ENCODE measurements at places on chromosomes 5 and 9. TPM values are rescaled to one million over a fixed set of nuclear protein-coding genes. Genes with fewer than 3 reads are reported as not detected.

- no peaks in the 10 kb centered on the region for H3K4me1 ChIP-seq
- no peaks in the 10 kb centered on the region for H3K36me3 ChIP-seq
- no peak for DNase-seq
- no peaks in the 10 kb centered on the region for H3K27me3 ChIP-seq
- no peak overlapping the region for H3K27ac ChIP-seq
Measured at GRCh38 chr9:8778356-8778755, 978.8 kb upstream of the DMAC1 start.

DNA sequence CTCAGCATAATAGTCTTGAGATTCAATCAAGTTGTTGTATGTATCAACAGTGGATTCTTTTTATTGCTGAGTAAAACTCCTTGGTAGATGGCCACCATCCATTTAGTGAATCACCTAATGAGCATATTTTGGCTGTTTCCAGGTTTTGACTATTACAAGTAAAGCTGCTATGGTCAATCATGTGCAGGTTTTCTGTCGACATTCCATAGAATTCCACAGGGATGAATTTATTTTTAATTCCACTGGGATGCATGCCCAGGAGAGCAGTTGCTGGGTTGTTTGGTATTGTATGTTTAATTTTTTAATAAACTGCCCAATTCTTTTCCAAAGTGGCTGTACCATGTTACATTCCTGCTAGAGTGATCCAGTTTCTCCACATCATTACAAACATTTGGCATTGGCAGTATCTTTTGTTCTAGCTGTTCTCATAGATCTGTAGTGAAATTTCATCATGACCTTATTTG is 10.5 kb upstream of the S1PR3 start:
- no peak for DNase-seq
- H3K27me3 ChIP-seq = no peaks in the 10 kb centered on the region
- H3K4me1 ChIP-seq = no peaks in the 10 kb centered on the region
- H3K4me3 ChIP-seq = no peak overlapping the region
- no peak overlapping the region for H3K27ac ChIP-seq

- no peaks in the 10 kb centered on the region for H3K27me3 ChIP-seq
- DNase-seq = peak; percentile 46
- no peaks in the 10 kb centered on the region for H3K36me3 ChIP-seq
- peak overlapping the region; percentile 60 for H3K27ac ChIP-seq
- H3K4me1 ChIP-seq = peaks cover 8% of the 10 kb centered on the region
Measured at GRCh38 chr9:124242331-124243194, 15.2 kb upstream of the NEK6 start.

DNA sequence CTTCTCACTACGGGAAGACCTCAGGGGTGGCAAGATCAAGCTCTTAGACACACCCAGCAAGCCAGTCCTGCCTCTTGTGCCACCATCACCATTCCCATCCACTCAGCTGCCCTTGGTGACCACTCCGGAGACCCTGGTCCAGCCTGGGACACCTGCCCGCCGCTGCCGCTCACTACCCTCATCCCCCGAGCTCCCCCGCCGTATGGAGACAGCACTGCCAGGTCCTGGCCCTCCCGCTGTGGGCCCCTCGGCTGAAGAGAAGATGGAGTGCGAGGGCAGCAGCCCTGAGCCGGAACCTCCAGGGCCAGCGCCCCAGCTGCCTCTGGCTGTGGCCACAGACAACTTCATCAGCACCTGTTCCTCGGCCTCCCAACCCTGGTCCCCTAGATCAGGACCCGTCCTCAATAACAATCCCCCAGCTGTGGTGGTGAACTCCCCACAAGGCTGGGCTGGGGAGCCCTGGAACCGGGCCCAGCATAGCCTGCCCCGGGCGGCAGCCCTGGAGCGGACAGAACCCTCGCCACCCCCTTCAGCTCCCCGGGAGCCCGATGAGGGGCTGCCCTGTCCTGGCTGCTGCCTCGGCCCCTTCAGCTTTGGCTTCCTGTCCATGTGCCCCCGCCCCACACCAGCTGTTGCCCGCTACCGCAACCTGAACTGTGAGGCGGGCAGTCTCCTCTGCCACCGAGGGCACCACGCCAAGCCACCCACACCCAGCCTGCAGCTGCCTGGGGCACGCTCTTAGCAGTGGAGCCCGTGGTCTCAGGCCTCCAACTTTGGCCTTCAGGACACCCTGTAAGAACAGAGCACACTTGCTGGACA is 4.1 kb downstream of the TESK1 start:
- H3K27me3 ChIP-seq = no peaks in the 10 kb centered on the region
- no peak for DNase-seq
- no peak overlapping the region for H3K4me3 ChIP-seq

DNA sequence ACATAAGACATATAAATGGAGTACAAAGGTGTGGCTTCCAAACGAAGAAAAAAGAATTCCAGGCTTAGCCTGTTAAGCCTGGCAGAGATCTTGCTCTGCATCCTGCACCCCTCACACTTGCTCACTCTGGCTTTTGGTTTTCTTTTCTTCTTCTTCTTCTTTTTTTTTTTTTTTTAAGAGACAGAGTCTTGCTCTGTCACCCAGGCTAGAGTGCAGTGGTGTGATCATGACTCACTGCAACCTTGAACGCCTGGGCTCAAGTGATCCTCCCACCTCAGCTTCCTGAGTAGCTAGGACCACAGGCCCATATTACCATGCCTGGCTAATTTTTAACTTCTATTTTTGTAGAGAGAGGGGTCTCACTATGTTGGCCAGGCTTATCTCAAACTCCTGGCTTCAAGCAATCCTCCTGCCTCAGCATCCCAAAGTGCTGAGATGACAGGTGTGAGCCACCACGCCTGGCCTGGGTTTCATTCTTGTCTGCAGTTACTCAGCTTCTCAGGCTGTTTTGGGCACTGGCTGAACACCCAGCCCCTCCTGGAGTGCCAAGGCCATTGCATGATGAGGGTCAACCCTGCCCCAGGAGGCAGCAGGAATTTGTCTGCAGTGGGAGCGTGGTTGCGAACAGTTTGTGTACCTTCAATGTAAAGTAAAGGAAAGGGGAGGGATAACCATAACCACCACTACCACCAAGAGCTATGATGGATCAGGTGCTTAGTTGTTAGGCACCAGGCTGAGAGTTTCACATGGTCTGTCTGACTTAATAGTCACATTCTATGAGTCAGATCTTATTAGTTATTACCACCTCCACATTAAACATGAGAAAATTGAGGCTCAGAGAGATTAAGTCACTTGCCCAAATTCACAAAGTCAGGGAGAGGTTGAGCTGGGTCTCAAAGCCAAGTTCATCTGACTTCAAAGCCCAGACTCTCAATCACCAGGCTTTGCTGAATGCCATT is 219.2 kb upstream of the PANK3 start:
- H3K4me1 ChIP-seq = no peaks in the 10 kb centered on the region
- no peaks in the 10 kb centered on the region for H3K36me3 ChIP-seq
- no peaks in the 10 kb centered on the region for H3K27me3 ChIP-seq

DNA sequence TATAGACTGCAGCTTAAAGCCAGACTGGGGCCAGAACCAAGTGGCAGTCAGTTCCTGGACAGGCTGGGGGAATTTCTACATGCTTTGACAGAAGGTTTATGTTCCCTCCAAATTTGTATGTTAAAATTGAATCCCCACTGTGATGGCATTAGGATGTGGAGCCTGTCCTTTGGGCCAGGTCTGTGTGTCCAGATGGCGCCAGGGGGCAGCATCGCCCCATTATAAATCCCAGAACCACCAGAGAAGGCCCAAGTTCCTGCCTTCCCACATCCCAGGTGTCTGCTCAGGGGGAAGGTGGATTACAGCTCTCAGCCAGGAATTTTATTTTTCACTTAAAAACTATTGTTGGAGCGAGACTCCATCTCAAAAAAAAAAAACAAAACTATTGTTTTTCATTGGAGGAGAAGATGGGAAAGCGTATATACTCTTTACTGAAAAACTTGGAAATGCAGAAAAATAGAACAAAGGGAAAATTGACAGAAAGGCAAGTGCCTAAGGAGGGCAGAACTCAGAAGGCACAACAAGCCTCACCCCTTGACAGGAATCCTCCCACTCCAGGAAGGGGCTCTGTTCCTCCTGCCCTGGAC is 5.0 kb downstream of the IL3 start:
- peak; percentile 49 for DNase-seq
- H3K27ac ChIP-seq = no peak overlapping the region
- no peaks in the 10 kb centered on the region for H3K36me3 ChIP-seq
- H3K4me1 ChIP-seq = no peaks in the 10 kb centered on the region
- no peaks in the 10 kb centered on the region for H3K27me3 ChIP-seq

- peaks cover 30% of the 10 kb centered on the region for H3K4me1 ChIP-seq
- no peak overlapping the region for H3K27ac ChIP-seq
- no peaks in the 10 kb centered on the region for H3K36me3 ChIP-seq
- no peak for DNase-seq
Measured at GRCh38 chr5:132389585-132390286, 20.2 kb downstream of the SLC22A5 start.

DNA sequence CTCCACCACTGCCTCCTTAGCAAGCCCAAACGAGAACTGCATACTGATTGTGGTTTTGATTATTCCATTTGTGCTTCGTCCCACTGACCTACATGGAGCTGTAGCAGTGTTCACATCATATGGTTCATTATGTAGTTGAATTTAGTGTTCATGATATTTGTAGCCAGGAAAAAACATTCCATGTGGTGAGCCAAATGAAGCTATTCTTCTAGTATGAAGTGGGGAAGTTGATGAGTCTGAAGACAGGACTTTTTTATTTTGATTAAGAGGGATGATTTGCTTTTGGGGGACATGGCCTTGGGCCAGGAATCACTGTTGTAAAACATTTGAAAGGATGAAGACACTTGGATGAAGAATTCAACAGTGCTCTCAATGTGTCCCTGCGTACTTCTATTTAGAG is 192.9 kb upstream of the SLC27A6 start:
- no peaks in the 10 kb centered on the region for H3K27me3 ChIP-seq
- no peak overlapping the region for H3K4me3 ChIP-seq
- H3K27ac ChIP-seq = no peak overlapping the region
- H3K36me3 ChIP-seq = no peaks in the 10 kb centered on the region
- no peak for DNase-seq

- no peaks in the 10 kb centered on the region for H3K36me3 ChIP-seq
- no peaks in the 10 kb centered on the region for H3K27me3 ChIP-seq
- H3K4me3 ChIP-seq = no peak overlapping the region
- H3K4me1 ChIP-seq = no peaks in the 10 kb centered on the region
- DNase-seq = no peak
- no peak overlapping the region for H3K27ac ChIP-seq
Measured at GRCh38 chr5:93378073-93378472, 202.9 kb downstream of the NR2F1-AS1 start.

DNA sequence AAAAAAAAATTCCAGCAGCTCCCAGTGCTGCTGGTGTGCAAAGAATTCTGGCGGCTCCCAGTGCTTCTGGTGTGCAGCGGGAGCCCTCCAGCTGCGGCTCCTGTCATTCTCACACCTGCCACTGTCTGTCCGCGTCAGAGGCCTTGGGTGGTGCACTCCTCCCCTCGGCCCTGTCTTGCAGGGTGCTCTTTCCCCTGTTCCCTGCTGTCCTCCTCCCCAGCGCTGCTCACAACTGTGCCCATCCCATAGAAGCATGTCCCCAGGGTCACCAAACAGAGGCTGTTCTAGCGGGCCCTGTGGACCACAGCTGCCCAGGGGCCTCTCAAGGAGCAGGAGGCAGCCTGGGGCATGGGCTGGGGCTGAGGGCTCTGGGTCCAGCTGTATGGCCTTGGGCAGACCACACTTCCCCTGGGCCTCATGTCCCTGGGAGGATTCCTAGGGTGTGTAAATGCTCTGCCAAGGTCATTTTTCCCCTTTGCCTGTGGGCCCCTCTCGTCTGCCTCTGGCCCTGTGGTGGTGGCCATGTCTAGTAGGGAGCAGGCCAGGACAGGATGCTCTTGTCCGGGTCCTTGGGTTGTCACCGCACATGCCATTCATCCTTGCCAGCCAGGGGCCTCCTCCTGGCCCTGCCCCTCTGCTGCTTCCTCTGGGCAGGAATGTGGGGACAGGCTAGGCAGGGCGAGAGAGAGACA is 68.2 kb downstream of the PHF2 start:
- no peak overlapping the region for H3K4me3 ChIP-seq
- no peaks in the 10 kb centered on the region for H3K36me3 ChIP-seq
- no peak overlapping the region for H3K27ac ChIP-seq
- H3K4me1 ChIP-seq = no peaks in the 10 kb centered on the region

- no peak overlapping the region for H3K4me3 ChIP-seq
- H3K4me1 ChIP-seq = no peaks in the 10 kb centered on the region
- H3K36me3 ChIP-seq = no peaks in the 10 kb centered on the region
- no peak overlapping the region for H3K27ac ChIP-seq
- H3K27me3 ChIP-seq = no peaks in the 10 kb centered on the region
Measured at GRCh38 chr9:5524090-5524489, 13.8 kb downstream of the PDCD1LG2 start.

- DNase-seq = no peak
- H3K4me1 ChIP-seq = no peaks in the 10 kb centered on the region
- no peaks in the 10 kb centered on the region for H3K36me3 ChIP-seq
- no peak overlapping the region for H3K4me3 ChIP-seq
Measured at GRCh38 chr9:133087429-133088145, 25.8 kb downstream of the CEL start.

DNA sequence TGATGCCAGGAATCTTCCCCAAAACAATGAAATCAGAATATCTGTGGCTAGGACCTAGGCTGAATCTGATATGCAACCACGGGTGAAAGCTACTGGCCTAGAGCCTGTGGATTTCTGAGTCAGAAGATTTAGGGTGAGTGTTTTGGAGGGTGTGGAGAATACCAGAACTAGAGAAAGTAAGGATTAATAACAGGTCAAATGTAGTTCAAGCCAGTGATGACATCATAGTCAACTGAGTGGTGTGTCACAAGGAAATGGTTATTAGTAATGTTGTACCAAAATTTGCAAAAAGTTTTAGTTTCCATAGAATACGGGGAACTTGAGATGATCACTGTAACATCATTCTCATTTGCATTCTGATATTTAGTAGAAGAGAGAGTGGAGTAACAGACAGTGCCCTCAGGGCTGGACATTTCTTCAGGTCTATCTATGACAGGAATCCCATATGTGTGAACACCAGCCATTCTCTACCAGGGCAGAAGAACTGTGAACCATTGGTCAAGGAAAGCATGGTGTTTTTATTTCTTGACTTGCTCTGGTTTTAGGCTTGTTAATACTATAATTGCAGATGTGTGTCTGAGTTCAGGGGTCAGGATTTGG is 3.7 kb downstream of the GALNT12 start:
- H3K4me1 ChIP-seq = no peaks in the 10 kb centered on the region
- H3K27ac ChIP-seq = no peak overlapping the region

- H3K36me3 ChIP-seq = no peaks in the 10 kb centered on the region
- no peaks in the 10 kb centered on the region for H3K27me3 ChIP-seq
- H3K27ac ChIP-seq = peak overlapping the region; percentile 99
Measured at GRCh38 chr5:91382530-91383026, 539 bp downstream of the ARRDC3 start.

AQP7 gene
- 19.1 TPM for total RNA-seq

LRRC19 gene
- total RNA-seq = 0.08 TPM

AFF4 gene
- total RNA-seq = 112 TPM

HTR4 gene
- total RNA-seq = 0.63 TPM

NR4A3 gene
- total RNA-seq = 3.0 TPM

SARDH gene
- total RNA-seq = 5.1 TPM

IFNA13 gene
- total RNA-seq = 0.63 TPM

GABRG2 gene
- total RNA-seq = 2.0 TPM
